Stimulated activated CD4-positive, alpha-beta T cell treated with anti-CD3 and anti-CD28 coated beads, Interleukin-1b, Interleukin-23, amount 100 ng/mL, for 48 hours (primary cell): ENCODE measurements at places on chromosomes 12 and 14.

- DNase-seq: no peak
These were observed 9.1 kb downstream of the CEP170B start for GRCh38 chr14:104874110-104874531.

- no peak for DNase-seq
These were observed 304.3 kb upstream of the KITLG start for GRCh38 chr12:88884600-88884999.

GRCh38 chr12:123705935-123706334 is 6.2 kb upstream of the ATP6V0A2 start:
- DNase-seq: no peak

DNA sequence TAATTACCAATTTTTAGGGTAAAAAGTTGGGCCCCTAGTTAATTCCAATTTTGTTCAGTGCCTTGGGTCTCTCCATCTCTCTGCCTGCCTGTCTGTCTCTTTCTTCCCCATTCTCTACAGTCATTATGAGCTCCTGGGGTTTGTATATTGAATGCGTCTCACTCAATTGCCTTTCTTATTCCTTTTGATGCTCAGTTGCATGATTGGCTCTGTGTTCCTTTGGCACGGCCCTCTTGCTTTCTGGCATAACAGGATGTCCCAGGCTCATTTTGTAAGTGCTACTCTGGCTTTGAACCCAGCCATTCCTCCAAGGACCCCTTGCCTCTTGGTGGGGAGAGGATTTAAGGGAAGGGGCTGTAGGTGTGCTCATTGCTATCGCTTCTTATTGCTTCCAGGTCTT is 35.6 kb downstream of the ZNF664 start:
- no peak for DNase-seq

GRCh38 chr12:6952863-6953441 is 1.8 kb downstream of the PTPN6 start:
- DNase-seq: no peak

DNA sequence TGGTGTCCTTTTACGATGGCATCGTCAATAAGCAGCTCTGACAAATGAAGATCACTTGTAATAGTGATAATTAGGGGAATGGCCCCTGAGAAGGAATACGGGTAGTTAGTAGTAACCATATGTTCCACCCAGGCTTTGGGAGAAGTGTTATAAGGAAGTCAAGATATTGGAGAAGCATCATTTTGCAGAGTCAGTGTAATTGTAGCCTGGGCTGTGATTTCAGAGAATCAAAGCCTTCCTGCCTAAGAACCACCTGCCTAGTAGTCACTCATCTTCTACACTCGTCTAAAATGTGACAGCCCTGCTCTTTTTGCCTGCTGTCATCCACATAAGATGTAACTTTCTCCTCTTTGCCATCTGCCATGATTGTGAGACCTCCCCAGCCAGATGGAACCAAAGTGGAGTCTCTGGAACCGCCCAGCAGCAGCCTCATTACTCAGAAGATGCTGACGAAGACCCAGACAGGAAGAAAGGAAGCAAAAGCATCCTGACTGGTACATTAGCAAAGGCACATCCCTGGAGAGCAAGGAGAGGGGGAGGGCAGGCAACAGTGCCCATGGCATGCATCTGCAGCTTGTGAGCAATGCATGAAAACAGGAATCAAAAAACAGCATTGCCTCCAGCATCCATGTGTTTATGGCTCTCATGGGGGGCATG is 12.6 kb upstream of the EDDM3A start:
- DNase-seq: no peak

DNA sequence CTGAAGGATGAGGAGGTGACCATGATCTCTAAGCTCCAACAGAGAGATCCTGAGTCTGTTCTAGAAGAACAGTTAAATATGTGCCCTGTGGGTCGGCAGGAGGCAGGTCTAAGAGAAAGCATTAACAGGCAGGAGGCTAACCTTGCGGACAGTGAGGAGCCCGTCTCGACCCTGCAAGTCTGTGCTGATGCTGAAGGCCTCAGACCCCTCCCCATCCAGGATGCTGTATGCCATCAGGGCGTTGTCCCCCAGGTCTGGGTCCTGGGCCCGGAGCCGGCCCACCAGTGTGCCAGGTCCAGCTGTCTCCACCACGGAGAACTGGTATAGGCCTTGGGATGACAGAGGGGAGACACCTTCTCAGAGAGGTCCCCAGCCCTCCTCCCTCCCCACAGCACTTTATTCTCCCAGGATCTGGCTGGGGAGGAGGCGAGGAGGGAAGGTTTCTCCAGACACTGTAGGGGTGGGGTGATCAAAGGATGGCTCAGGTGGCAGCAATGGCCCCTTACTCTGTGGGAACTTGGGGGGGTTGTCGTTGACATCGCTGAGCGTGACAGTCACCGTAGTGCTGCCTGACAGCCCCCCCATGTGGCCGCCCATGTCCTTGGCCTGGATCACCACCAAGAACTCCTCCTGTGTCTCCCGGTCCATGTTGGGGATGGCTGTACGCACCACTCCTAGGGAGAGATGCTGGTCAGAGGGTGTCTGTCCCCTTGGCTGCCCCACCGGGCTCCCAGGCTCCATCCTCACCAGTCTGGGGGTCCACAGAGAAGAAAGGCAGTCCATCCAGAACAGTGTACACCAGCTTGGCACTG is 3.1 kb downstream of the CDH24 start:
- peak; percentile 23 for DNase-seq

DNA sequence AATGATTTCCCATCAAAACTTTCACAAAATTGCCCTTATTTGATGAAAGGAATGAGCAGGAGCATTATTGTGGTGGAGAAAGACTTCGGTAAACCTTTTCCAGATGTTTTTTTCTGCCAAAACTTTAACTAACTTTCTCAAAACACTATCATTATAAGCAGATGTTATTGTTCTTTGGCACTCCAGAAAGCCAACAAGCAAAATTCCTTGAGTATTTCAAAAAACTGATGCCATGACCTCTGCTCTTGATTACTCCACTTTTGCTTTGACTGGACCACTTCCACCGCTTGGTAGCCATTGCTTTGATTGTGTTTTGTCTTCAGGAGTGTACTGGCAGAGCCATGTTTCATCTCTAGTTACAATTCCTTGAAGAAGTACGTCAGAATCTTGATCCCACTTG is 29.7 kb upstream of the RAB21 start:
- DNase-seq: no peak

- DNase-seq: no peak
These were observed 90.9 kb downstream of the B4GALNT3 start for GRCh38 chr12:550473-551260.

DNA sequence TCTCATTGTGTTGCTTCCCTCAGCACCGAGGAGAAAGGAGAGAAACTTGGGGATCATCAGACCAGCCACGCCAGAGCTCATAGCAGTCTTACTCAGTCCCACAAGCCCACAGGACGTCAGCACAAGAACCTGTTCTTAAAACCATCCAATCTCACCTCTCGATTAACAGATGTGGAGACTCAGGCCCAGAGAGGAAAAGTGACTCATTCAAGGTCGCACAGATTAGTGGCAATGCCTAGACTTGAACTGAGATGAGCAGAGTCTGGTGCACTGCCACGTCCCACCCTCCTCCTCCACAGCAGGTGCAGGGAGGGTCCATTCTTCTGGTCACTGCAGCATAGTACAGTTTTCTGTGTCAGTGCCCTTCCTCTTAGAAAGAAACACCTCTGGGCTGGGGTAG is 154.9 kb upstream of the PZP start:
- DNase-seq: peak; percentile 29

GRCh38 chr12:85036733-85037132 is 582 bp downstream of the LRRIQ1 start:
- DNase-seq: no peak

DNA sequence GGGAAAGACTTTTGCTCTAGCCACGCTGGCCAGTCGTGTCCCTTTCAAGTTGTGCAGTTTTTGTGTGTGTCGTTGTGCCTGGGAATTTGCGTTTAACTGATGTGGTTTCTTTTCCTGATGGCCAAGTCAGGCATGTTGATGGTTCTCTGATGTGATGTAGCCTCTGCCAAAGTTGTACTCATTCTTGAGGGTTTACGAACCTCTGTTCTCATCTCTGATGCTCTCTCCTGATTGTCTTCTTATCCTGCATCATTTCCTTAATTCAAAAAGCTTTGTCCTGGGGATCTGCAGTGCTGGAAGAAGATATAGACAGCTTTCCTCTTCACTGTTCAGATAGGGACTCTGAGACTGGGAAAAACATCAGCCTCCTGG is 25.4 kb downstream of the CD9 start:
- no peak for DNase-seq

DNA sequence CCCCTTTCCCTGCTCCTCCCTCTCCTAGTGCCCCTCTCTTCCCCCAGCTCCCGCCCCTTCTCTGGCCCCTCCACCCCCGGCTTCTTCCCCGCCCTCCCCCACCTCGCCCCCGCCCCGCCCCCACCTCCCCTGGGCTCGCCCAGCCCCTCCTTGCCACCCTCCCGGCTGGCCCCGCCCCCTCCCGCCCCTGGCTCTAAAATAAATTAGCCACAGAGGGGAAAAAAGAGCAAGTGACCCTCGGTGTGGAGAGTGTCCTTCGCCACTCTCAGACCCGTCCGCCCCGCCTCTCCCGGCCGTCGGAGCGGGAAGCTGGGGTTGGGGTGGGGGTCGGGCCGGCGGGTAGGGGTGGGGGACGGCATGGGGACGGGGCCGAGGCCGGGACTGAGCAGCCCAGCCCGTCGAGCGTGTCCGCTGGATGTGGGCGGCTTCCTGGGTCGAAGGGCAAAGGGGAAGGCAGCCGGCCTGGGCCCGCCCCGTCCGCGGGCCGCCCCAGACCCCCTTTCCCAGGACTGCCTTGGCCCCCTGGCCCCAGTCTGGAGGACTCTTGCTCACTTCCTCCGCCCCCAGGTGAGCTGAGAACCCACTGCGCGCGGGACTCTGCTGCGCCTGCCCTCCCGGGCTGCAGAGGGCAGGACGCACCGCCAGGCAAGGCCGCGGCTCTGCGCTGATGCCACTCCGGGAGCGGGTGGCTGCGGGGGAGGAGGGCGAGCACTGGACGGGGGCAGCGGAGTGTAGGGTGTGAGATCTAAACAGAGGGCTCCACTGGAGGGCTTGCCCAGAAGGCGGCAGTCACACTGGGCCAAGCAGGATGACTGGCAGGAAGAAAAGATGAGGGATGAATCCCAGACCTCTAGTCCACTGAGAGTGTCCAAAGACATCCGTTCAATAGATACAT is 570 bp upstream of the FIGNL2 start:
- DNase-seq: no peak

DNA sequence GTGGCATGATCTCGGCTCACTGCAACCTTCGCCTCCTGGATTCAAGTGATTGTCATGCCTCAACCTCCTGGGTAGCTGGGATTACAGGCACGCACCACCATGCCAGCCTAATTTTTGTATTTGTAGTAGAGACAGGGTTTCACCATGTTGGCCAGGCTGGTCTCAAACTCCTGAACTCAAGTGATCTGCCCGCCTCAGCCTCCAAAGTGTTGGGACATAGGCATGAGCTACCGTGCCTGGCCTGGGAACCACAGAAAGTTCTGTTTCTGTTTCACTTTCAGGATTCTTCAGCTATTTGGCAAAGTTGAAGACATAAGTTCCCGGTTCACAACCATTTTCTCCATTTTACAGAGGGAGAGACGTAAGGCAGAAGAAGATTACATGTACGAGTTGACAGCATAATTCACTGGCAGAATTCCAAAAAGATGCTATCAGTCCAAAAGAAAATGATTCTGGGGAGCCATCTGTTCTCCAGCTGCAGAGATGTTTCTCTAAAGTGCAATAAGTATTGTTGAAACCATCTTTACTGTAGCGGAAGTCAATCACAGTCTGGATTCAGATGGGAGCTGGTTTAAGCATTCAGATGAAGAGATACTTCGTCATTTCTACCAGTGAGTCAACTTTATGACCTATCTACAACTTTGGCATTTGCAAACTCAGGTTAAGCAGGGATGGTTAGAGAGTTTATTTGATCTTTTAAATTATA is 8.1 kb upstream of the RNF34 start:
- DNase-seq: peak; percentile 50

- DNase-seq: no peak
These were observed 23.4 kb downstream of the CACNA1C start for GRCh38 chr12:2076196-2076570.

DNA sequence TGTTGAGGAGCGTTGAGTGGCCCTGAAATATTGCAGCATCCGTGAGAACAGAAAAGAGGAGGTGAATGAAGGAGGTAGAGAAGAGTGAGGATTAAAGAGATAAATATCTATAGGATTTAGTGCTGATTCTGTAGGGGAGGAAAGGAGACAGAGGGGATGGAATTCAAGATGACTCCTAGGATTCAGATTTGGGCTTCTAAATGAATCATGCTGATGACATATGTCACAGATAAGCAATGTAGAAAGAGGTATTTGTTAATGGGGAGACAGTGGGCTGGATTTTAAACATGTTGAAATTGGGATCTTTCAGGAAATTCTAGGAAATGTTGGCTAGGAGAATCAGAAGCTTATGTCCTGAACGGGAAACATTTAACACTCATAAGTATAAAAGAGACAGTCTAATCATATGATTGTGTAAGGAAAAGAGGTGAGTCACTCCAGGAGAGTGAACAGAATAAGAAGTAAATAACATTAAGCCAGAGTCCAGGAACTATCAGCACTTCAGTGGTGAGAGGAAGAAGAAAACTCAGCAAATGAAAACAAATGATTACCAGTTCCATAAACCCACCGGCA is 58.1 kb upstream of the DIO2 start:
- no peak for DNase-seq

GRCh38 chr12:10214136-10214894 is 1.6 kb downstream of the GABARAPL1 start:
- no peak for DNase-seq

DNA sequence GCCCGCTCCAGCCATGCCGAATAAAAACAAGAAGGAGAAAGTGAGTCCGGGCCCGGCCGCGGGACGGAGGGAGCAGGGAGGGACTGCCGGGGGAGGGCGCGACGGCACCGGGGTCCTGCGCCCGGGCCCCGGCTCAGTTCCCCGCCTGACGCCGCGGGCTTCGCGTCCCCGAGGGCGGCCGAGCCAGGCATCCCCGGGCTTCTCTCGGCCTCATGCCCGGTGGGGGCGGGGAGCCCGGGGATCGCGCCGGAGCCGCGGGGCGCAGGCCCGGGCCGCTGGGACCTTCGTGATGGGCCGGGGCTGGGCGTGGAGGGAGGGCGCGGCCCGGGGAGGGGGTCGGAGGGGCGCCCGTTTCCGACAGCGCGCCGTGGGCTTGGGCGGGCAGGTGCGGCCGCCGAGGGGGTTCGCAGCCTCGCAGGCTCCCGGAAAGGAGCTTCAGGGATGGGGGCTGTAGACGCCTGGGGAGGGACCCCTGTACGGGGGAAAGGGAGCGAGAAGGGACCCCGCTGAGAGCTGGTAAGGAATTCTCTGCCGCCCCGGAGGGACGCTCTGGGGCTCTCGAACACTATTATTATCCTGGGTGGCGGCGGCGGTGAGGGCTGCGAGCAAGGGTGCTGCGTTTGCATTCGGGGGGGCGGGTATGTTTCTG is 496 bp downstream of the PPP2R5C start:
- DNase-seq: peak; percentile 19
